ENCODE measurements at places on chromosomes 7 and 10.
A peak's percentile ranks its signal among the peaks of the same experiment; 100 is the strongest.

DNA sequence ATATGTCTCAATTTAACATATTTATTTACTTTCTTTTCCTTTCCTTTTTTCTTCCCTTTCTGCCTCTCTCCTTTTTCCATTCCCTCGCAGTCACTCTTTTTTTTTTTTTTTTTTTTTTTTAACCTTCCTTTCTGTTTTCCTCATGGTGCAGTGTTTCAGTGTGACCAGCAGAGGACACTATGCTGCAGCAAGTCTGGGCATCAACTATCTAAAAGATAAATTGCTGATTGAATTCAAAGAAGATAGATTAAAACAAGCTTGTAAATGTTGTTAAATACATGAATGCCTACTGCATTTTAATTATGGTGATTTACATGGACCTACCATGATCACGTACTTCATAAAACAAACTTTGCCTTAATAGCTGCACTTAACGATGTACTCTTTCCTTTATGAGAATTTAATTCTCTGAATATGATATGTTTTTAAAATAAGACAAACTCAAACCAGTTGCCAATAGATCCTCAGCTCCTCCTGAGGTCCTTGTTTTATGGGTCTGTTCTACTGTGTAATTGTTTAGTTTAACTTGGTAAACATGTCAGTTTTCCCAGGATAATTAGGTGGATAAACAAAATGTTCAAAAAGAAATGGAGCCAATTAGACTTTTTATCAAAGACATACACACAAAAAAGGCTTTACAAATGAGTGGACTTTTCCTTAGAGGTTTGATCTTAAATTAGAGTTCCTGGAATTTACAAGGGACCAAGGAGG lies 101.0 kb upstream of the AGR3 start:
- DNase-seq = no peak

DNA sequence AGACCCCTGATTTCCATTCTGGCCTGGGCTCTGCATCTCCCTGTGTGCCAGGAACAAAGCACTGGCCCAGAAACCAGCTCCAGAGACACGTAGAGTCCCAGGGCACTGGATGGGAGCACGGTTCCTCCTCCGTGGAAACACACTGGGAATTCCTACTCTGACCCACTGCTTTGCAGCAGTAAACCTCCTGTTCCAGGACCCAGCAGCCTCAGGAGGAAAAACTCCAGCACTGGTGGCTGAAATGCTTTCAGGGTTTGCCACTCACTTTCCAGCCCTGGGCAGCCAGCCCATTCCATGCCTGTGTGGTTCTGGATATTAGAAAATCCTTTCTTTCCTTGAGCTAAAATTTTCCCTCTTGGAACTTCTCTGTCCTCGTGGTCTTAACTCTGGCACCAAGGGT lies 58.0 kb downstream of the FAM171A1 start:
- no peak for DNase-seq

DNA sequence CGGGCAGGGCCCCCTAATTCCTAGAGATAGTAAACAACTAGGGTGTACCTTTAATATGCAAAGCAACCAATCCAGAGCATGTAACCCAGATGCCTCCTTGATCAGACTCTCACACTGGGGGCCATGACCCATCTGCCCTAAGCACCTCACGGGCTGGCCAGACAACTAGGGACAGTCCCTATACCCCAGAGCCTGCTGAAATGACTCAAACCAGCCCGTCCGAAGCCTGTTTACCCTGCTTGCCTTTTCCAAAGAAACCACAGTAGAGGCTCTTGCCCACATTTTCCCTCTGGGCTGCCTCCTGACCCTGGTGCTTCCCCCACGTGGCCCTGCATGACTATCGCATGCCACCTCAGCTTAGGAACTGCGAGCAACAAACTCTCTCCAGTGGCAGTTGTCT lies 46.2 kb downstream of the RGS10 start:
- no peak for DNase-seq

- DNase-seq = peak; percentile 68
Measured at GRCh38 chr7:5423976-5424748, 528 bp upstream of the TNRC18 start.

GRCh38 chr10:72065439-72066025 lies 22.8 kb downstream of the SPOCK2 start:
- DNase-seq = no peak

GRCh38 chr7:20146451-20146850 lies 70.7 kb downstream of the MACC1 start:
- DNase-seq = no peak

DNA sequence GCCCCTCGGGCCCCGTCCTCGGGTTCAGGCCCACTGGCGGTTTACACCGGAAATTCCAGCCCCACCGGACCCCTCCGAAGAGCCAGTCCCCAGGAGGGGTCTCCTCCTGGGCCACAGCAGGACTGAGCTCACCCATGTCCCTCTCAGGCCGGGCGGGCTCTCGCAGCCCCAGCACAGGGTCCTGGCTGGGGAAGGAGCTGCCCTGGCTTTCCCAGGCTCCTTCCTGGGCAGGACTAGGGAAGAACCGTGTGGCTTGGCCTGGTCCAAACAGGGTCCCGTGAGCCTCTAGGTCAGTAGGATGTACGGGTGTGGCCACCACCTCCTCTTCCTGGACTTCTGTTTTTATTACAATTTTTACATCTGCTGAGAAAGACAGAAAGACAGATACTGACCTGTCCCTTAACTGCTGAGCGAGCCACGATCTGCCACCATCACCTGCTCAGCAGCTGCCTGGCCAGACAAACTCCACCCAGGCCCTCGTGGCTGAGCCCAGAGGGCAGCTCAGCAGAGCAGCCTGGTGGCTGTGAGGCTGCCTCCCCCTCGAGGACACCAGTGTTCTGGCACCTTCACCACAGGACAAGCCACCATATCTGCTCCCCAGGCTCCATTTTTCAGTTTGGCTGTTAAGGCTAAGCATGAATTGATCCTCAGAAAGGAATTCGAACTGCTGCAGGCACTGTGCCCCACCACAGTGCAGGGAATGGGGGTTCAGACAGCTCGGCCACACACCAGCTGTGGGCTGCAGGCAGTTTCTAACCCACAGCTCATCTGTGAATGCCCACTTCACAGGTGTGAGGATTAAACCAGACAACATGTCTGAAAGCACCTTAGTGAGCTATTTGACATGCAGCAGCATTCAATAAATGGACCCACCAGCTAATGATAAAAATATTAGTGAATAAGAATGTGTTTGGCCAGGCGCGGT lies 14.5 kb upstream of the ZNF777 start:
- no peak for DNase-seq

GRCh38 chr7:44338600-44338999 lies 13.2 kb upstream of the CAMK2B start:
- DNase-seq = no peak

- DNase-seq = no peak
Measured at GRCh38 chr7:74063646-74064045, 20.0 kb upstream of the LIMK1 start.

DNA sequence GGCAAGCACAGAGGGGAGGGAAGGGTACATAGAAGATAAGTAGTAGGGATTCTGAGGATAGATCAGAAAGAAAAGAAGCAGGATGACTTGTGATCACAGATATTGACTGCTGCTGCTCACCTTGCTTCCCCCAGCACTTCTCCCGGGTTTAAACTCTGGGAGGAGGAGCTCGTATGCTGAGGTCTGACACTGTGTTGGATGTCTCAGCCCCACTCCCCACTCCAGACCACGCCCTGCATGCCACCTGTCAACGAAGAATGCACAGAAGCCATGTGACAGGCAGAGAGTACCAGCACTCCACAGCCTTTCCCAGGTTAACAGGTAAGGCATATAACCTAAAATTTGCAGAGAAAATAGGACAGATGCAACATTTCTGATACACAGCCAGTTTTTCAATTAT lies 388.9 kb downstream of the TNS3 start:
- no peak for DNase-seq

DNA sequence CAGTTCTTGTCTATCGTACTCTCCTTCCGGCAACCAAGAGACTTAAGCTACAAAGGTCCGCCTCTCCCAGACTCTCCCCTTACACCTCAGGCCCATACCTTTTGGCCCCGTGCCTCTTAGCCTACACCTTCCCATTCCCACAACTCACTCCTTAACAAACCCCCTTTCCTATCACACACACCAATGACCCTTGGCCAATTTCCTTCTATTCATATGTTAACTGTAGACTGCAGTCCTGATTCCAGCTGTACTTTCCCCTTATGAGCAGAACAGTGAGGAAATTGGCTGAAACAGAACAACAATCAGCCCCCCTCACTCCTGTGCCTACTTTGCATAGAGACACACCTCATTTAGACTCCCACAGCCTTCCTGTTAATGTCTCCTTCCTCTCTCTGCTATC lies 1.4 kb upstream of the TMEM139 start:
- no peak for DNase-seq

GRCh38 chr7:141221007-141221612 lies 147.2 kb downstream of the TMEM178B start:
- no peak for DNase-seq

DNA sequence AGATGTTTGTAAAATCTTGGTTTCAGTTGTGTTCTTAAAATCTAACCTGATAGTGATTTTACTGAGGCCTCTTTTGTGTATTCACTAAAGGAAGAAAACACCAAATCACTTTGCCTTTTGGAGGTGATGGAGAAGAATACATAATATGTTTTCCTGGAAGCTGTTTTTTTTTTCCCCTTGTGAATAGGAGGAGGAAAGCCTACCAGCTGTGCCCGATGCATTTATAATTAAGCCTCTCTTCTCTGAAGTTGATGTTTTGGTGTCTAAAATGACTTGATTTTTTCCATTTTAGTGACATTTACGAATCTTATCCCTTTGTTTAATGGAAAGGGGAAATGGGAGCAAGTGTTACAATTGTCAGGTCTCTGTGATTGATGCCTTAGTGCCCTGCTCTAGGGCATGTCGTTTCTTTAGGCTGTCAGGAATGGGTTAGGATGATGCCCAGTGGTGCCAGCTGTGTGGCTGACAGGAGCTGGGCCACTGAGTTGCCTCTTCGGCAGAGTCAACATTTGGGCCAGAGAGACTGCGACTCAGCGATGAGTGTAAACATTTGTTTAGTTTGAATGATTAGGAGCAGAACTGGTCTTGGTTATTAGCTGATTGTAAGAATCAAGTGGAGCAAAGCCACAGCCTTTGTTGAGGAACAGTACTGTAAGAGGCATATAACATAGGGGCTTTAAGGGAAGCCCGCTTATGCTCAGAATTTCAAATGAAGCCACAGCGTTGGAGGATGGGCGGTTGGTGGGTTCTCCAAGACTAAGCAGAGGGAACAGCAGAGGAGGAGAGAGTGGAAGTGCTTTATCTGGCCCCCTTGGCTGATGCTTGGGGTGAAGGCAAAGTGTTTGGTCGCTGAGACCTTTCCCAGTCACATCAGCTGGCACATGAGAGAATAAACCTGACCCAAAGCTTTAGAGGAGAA lies 81.6 kb downstream of the CDK14 start:
- no peak for DNase-seq

DNA sequence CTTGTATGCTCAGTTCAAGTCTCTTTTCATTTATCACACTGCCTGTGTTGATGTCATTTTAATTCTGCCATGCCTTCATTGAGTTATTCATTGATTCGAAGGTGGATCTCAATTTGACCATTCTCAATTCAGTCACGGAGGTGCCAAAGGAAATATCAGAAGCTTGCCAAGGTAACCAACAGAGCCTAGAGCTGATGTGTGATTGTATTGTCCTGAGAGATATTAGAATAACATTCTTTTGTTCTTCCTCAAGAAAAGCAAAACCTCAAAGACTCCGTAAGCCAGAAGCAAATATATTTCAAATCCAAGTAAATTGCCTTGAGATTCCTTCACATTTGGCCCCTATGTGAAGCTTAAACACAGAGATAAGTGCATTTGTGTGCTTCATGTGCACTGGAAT lies 345.3 kb downstream of the CXCL12 start:
- DNase-seq = no peak

DNA sequence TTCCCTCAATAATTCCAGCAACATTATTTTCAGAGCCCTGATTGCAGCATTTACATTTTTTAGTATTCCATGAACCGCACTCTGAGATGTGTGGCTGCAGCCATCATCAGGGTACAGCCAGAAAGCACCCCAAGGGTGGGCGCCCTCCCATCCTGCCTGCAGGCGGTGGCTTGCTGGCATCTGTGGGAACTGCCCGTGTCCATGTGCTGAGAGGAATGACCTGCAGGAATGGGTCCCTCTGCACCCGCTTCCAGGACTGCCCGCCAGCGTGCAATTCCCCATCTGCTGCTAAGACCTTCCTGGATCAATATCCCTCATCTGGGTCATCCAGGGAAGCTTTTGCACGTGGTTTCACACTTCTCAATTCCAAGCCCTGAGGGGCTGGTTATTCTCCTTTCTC lies 32.8 kb upstream of the NUB1 start:
- DNase-seq = no peak

DNA sequence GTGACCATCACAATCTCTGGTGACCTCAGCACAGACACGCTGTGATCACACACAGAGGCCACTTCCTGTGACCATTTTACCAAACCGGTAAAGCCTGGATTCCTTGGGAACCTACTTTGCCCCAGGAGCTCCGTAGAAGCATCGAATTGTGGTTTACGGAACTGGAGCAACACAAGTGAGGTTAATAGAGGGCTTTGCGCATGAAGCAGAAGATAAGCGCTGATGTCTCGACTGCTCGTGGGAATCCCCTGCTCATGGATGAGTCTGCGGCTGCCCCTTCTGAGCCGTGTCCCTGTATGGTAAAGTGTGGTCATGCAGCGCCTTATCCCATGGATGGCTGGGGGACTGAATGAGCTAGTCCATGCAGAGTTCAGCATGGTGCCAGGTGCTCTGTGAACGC lies 53.6 kb downstream of the VIPR2 start:
- no peak for DNase-seq

- peak; percentile 76 for DNase-seq
Measured at GRCh38 chr10:50310560-50311174, 59.4 kb upstream of the ASAH2 start.

DNA sequence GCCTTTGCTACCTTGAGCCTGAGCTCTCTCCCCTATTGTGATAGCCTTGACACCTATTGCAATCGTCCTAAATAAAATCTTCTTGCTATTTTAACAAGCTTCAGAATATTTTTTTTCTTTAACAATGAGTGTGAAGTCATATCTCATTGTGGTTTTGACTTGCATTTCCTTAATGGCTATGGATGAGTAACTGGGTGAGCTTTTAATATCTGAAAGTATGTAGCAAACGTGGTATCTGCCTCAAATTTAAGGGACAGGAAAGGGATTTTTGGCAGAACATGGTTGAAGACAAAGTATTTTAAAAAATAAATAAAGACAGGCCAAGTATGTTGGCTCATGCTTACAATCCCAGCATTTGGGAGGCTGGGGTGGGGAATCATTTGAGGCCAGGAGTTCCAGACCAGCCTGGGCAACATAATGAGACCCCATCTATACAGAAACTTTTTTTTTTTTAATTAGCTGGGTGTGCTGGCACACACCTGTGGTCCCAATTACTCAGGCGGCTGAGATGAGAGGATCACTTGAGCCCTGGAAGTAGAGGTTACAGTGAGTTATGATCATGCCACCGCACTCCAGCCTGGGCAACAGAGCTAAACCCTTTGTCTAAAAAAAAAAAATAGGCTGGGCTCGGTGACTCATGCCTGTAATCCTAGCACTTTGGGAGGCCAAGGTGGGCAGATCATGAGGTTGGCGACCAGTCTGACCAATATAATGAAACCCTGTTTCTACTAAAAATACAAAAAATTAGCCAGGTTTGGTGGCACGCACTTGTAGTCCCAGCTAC lies 319.3 kb upstream of the NRP1 start:
- no peak for DNase-seq

GRCh38 chr7:123557398-123558288 lies at the start of gene NDUFA5:
NDUFA5 (minus strand) TSS chr7:123557818; CDS start chr7:123557795, 23 bp downstream.
- DNase-seq = peak; percentile 100

GRCh38 chr10:129971381-129972144 lies 7.5 kb upstream of the EBF3 start:
- DNase-seq = no peak

GRCh38 chr10:92644921-92645320 lies 44.8 kb upstream of the HHEX start:
- no peak for DNase-seq

- DNase-seq = no peak
Measured at GRCh38 chr10:21750424-21750823, 216.4 kb downstream of the MLLT10 start.

Data from hematopoietic multipotent progenitor cell treated with erythropoietin and hydrocortisone succinate and interleukin-3 and kit ligand, for 17 days (in vitro differentiated cells).